ENCODE measurements at places on chromosomes 7 and 10.

- no peak for DNase-seq
Observed at GRCh38 chr7:3616306-3616705, 315.3 kb downstream of the SDK1 start.

- DNase-seq, result no peak
Observed at GRCh38 chr10:73843261-73843660, 31.1 kb downstream of the CAMK2G start.

DNA sequence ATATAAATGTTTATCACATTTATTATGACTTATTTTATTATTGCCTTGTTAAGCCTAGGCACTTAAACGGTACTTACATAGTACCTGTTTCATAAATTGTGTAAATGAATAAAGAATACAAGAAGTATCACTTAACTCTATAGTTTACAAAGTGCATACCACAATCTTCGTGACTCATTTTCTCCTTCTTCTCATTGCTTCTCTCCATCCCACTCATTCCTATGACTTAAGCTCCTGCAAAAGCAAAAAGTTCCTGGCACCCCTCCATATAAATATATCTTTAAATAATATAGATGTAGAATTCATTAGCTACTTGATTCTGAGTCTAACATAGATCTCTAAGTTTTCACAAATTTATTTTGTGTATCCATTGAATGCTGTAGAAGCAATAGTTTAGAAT is 1382.0 kb upstream of the CELF2 start:
- no peak for DNase-seq

- DNase-seq, result no peak
Observed at GRCh38 chr7:158404031-158404761, 183.4 kb downstream of the PTPRN2 start.
